Activated effector memory CD4-positive, alpha-beta T cell treated with anti-CD3 and anti-CD28 coated beads, Interleukin-2, amount 50 U/mL, for 16 hours (primary cell): ENCODE measurements at places on chromosomes 5 and 9.

- DNase-seq: no peak
Measured at GRCh38 chr5:89972901-89973300, 436.7 kb downstream of the CETN3 start.

- no peak for DNase-seq
Measured at GRCh38 chr5:95794070-95794516, 28.4 kb downstream of the GLRX start.

GRCh38 chr5:1429496-1429895 is 15.7 kb downstream of the SLC6A3 start:
- DNase-seq: peak; percentile 22

- no peak for DNase-seq
Measured at GRCh38 chr9:84439250-84439649, 98.7 kb upstream of the SLC28A3 start.

DNA sequence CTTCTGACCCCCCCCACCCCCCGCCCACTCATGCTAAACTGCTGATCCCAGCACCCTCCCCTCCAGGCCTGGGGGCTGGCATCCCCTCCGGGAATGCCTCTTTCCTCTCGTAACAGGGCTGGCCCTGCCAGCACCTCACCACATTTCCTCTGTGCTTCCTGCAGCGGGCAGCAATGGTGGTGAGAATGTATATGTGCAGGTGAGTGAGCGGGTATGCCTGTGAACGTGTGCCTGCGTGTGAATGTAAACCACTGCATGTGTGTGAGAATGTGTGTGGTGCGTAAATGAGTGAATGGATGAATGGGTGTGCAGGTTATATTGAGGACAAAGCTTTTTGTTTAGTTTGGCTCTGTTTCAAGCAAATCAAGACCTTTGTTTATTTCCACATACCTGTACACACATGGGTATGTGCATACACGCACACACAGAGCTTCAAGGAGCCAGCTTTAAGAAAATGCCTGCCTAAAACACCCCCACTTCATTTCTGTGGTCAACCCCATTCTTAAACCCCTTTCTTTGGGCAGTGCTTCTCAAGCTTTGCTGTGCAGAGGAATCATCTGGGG is 95.7 kb upstream of the SHB start:
- no peak for DNase-seq

- no peak for DNase-seq
Measured at GRCh38 chr9:7844242-7844641, 44.7 kb upstream of the DMAC1 start.

DNA sequence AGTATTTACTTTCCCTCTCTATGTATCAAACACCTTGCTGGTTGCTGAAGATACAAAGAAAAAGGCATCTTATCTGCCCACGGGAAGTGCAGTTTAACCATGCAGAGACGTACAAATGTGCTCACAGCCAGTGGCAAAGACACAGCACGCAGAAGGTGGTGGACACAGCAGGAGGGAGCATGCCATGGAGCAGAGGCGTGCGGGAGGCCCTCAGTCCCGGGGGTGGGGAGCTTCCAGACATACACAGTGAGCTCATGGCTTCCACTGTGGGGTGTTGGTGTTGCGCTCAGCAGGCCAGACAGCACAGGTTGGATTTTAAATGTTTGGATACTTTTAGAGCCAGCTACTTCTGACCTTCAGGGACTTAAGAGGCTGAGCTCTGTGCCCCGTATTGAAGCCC is 8.8 kb upstream of the BARX1 start:
- no peak for DNase-seq

GRCh38 chr9:98866435-98867102 is 59.1 kb downstream of the GALNT12 start:
- no peak for DNase-seq

DNA sequence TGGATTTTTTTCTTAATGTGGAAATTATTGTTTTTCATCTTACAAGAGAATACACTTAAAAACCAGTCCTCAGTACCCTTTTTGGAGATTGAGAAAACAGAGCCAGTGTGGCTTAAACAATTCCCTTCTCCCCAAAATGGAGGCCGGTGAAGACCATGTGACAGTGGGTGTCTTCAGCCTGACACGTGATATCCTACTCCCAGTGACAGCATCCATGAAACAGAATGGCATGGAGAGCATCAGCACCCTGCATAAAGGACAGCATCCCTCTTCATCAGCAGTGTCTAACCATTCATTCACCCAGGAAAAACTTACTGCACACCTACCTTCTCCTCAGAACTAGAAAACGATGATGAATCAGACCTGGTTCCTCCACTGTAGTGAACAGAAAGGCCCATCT is 103.4 kb upstream of the RAI14 start:
- no peak for DNase-seq

DNA sequence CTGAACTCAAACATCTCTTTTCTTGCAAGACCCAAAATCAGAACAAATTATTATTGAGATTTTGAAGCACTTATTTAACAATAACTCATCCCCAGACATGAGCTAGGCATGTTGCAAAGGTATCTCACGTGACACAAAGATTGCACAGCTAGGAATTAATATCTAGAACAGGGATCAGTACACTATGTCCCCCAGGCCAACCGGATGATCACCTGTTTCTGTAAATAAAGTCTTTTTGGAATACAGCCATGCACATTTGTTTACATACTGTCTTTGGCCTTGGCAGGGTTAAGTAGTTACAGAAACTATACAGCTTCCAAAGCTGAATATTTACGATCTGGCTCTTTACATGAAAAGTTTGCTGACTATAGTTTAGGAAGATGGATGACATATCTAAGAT is 287.7 kb downstream of the ACTL7B start:
- DNase-seq: no peak

DNA sequence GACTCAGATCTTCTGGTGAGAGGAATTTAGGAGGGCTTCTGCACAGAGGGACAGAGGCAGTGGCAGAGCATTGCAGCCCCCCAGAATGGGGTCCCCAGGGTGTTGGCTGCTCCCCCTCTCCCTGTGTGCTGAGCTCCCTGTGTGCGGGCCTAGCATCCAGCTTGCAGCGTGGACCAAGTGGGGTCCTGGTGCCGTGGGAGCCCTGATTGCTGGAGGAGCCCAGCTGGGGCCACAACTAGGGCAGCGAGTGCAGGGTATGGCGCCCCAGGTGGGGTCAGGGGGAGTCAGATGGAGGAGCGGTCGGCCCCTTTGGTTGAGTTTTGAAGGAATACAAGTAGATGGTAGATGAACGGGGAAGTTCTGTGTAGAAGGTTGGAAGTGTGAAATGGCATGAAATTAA is 66.7 kb downstream of the TRIO start:
- no peak for DNase-seq

- DNase-seq: no peak
Measured at GRCh38 chr9:14260101-14260500, 53.8 kb downstream of the NFIB start.

GRCh38 chr5:117299936-117300328 is 725.3 kb upstream of the SEMA6A start:
- no peak for DNase-seq
